NB4 (cell line): ENCODE measurements at places on chromosomes 1 and 21.
A peak's percentile ranks its signal among the peaks of the same experiment; 100 is the strongest.

DNA sequence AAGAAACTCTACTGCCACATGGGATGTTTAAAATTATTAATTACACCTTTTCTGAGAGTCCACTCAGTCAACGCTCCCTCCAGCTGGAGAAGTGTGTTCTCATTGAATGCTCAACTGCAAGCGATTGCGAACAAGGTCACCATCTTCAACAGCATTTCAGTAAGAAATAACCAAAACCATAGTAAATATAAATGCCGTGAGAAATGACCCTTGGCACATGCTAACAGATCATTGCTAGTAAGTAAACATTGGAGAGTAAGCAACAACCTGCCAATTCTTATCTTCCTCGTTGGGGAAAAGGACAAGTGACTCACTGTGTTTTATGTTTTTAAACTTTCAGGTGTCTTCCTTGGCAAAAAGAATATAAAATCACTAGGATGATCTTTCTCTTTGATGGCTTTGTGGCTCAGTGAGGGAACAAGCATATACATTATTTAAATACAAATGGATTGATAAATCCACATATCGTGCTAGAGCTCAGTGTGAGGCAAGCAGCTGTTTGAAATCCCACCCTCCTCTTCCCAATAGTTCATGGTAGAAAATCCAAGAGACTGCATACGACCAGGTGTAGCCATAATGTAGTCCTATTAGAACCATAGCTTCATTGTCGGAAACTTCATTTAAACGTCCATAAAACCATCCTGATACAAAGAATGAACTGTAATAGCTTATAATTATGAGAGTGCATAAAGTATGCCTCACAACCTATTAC, 214.6 kb downstream of the GRIK1 start:
- DNase-seq, result no peak

DNA sequence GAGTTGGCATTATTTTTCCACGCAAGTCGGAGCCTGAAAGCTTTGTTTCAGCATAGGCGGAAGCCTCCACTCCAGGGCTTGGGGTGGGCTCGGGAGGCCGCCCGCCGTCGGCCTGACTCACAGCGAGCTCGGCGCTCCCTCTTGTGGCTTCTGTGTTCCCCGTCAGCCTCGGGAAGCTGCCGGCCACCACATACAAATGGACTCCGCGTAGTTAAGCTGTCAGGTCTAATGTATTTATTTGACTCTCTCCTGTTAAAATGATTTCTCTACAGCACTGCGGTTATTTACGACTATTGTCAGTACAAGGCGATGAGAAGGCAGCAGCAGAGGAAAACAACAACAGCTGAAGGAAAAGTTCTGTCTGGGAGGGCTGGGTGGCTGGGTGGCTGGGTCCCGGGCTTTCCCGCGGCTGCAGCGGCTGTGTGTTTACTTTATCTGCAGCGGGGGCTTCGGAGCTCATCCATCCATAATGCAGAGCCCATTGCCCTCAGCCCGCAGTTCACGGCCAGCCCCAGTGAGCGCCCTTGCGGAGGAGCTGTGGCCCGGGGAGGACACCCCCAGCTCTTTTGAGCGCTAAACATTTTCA, 375.7 kb upstream of the CAMK1G start:
- DNase-seq, result peak; percentile 48

DNA sequence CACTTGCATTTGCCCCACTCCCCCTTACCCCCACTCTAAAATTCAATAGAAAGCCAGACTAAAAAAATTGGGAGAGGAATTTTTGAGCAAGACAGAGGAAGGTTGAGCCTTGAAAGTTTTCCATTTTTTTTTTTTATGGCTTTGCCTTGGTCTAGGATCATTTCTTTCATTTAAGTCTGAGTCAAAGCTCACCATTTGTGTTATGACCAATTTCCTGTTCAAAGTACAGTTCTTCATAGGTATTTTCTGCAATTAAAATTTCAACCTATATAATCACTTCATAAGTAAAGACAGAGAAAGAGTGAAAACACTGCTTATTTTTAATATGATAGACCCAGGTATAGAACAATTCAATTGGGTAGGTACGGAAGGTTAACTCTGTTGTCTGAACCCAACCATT, 436.6 kb upstream of the ADGRL2 start:
- DNase-seq, result no peak

DNA sequence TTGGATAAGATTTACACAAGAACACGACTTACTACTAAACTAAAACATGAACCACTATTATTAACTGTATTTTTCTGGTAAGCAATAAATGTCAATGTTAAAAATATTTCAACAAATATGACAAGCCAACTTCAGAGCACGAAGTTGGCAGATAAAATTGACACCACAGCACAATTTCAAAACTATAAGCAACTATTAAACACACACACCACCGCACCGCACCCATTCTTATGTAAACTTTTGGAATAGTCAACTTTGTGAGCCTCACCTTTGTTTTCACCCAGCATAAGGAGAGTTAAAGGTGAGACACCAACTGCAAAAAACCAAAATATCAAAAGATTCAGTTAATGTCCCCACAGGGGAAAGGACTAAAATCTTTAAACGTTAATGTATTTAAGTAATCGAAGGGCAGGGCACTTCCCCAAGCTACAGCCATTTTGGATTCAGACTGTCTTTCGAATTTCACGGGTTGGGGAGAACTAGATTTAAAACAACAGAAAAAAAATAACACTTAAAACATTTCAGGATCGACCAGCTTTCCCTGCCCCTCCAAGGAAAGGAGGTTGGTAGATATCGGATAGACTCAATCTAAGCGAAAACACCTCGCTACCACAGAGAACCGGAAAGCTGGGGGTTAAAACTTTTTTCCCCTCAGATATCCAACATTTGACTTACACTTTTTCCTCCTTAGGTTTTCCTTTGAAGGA, 872 bp downstream of the GPBP1L1 start:
- DNase-seq, result peak; percentile 37

- no peak for DNase-seq
Observed at GRCh38 chr1:66182551-66183178, 351.3 kb upstream of the SGIP1 start.

GRCh38 chr1:24643363-24644099, 429 bp downstream of the SRRM1 start:
- DNase-seq, result peak; percentile 56

GRCh38 chr1:224632921-224633321, 16.8 kb downstream of the CNIH3 start:
- DNase-seq, result no peak

DNA sequence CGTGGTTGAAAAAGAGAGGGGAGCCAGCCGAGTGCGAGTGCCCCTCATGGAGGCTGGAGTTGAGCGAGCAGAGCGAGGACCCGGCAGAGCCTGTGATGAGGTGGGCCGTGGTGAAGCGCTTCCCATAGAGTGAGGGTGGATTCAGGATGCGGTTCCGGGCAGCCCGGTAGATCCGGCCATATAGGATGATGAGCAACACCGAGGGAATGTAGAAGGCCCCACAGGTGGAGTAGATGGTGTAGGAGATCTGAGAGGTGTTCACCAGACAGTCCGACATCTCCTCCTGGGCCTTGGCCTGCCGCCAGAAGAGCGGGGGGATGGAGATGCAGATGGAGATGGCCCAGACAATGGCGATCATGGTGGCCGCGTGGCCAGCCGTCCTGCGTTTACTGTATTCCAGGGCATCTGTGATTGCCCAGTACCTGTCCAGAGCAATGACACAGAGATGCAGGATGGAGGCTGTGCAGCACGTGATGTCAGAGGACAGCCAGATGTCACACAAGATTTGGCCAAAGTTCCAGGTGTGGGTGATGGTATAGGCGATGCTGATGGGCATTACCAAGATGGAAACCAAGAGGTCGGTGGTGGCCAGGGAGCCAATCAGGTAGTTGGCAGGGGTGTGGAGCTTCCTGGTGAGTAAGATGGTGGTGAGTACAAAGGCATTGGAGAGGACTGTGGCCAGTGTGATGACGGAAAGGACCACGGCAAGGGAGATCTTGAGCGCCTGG, 23.7 kb downstream of the HTR1D start:
- no peak for DNase-seq
